ENCODE measurements at places on chromosomes 3 and 15.

DNA sequence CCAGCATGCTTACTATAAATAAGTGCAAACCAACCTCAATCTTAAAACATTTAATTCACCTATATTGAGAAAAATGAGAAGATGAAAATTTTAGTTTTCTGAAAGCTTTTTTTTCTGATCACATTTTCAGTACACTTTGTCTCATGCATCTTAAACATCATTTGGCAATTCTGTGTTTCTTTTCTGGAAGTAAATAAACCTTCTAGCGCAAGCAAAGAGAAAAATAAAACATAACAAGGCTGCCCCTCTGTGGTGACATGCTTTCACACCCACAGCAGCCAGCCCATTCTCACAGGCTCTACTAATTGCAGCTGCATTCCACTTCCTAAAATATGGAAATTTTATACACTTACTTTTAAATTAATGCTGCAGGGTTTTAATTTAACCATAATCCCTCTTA, 90.1 kb downstream of the NEK10 start:
- DNase-seq = no peak

DNA sequence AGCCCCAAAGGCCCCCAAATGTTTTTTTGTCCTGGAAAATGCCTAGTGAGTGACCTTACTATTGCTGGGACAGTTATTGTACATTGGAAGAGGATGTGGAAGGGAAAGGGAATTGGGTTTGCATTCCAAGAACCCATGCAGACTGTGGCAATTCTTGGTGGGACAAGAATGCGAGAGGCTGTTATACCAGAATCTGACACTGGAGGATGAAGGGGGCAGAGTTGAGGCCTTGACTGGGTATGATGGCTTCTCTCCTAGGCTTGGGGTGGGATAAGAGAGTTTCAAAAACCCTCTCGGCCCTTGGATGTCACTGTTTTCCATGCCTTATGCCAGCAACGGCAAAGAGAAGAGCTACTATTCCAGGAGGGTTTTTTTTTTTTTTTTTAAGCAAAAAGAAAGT, 25.3 kb downstream of the IL16 start:
- no peak for DNase-seq

- DNase-seq = no peak
Measured at GRCh38 chr3:102036017-102036416, 186.7 kb downstream of the NFKBIZ start.

- no peak for DNase-seq
Measured at GRCh38 chr15:93523481-93523880, 434.5 kb upstream of the RGMA start.

Data from CD4-positive, alpha-beta T cell treated with Interleukin-6 at 100 ng/mL for 8 hours (primary cell).